Glomerular endothelial cell (primary cell): ENCODE measurements at places on chromosomes 6 and 20. TPM values are rescaled to one million over a fixed set of nuclear protein-coding genes. Genes with fewer than 3 reads are reported as not detected.

CST5 gene
- not detected in 2 replicates for total RNA-seq

SOBP gene
- total RNA-seq, result 2.1 and 2.3 TPM in 2 replicates

ARMC12 gene
- not detected in 2 replicates for total RNA-seq

ADA gene
- 35.6 and 55.5 TPM in 2 replicates for total RNA-seq

TREM2 gene
- not detected in 2 replicates for total RNA-seq

TPD52L1 gene
- 5.1 and 9.6 TPM in 2 replicates for total RNA-seq

CD40 gene
- total RNA-seq, result 9.3 and 14.0 TPM in 2 replicates

GRCh38 chr20:63636752-63637628 is 10.1 kb upstream of the GMEB2 start:
- DNase-seq, result no peak

DNA sequence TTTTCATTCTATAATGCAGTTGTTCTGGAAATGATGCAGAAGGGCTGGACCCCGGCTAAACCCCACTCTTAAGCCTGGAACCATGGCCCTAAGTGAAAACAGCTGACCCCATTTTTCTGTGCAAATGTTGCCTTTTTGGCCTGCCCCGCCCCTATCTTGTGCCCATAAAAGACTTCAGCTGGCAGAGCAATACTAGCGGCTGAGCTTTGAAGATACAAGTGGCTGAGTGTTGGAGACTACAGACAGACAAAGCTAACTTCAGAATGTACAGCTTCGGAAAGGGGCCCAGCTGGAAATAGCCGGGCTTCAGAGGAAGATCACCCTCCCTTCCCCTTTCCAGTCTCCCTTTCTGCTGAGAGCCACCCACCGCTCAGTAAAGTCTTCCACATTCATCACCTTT is 258.6 kb upstream of the SPTLC3 start:
- DNase-seq, result no peak

- no peak for DNase-seq
Observed at GRCh38 chr6:25944688-25945574, 14.4 kb upstream of the SLC17A2 start.

DNA sequence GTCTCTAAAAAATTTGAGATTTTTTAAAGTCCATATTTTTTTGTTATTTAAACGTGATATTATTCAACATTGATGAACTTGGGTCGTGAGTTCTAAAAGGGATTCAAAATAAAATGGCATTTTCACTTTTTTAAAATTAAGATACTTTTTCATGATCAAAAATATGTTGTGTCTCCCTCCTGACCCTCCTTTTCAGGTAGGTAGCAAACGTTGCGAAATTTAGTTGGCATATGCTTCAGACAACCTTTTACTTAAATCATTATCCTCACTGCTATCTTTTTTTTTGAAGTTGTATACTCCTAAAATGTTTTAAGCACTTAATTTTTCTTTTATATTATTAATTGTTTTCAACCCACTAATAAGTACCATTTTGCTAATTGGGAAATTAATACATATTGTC is 133.5 kb downstream of the ARHGAP18 start:
- DNase-seq, result no peak

GRCh38 chr6:41784581-41785171 is 2.8 kb upstream of the TOMM6 start:
- DNase-seq, result no peak

DNA sequence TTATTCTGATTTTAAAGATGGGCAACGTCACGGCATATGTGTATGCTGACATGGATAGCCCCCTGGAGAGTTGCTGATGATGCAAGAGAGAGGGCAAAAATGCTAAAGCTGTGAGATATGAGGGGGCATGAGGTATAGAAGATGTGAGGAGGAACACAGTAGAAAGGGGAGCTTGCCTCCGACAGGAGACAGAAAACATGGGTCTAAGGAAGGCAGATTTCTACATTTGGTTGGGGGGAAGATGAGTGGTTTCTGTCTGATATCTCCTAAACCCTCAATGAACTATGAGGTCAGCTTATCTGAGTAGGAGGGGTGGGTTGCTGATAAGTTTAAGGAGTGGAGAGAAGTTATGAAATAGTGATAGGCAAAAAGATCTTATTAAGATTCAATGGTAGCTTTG is 6.0 kb downstream of the RNF24 start:
- DNase-seq, result no peak

- peak; percentile 34 for DNase-seq
Observed at GRCh38 chr6:6315660-6316059, 4.8 kb downstream of the F13A1 start.

DNA sequence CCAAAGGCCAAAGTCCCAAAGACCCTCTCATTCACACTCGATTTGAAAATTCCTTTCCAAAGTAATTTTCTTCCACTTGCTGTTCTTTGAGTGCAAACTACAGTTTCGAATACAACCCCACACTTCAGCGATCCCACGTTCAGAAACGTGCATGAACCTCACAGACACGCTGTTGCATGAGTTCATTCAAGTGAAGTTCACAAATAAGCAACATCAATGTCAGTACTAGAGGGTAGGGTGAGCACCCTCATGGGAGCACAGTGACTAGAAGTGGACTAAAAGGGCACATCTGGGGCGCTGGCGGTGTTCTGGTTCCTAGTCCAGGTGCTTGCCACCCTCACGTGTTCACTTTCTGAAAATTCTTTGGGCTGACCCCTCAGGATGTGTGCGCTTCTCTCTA is 59.0 kb downstream of the FAM50B start:
- no peak for DNase-seq

DNA sequence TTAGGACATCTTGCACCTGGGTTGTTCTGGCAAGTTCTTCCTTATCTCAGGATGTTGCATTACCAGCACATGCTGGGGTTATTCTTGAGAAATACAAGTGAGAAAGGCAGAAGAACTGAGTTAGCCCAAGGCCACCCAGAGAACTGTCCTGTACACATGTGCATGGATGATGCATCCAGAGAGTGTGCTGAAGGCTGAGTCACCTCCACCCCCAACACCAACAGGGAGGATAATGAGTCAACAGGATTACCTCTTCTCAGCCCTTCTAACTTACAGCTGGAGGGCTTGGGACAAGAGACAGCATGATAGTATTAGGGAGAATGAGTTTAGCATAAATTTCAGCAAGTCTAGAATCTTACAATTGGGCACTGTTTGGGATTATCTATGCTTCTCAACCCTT is 8.5 kb downstream of the SCGN start:
- no peak for DNase-seq

DNA sequence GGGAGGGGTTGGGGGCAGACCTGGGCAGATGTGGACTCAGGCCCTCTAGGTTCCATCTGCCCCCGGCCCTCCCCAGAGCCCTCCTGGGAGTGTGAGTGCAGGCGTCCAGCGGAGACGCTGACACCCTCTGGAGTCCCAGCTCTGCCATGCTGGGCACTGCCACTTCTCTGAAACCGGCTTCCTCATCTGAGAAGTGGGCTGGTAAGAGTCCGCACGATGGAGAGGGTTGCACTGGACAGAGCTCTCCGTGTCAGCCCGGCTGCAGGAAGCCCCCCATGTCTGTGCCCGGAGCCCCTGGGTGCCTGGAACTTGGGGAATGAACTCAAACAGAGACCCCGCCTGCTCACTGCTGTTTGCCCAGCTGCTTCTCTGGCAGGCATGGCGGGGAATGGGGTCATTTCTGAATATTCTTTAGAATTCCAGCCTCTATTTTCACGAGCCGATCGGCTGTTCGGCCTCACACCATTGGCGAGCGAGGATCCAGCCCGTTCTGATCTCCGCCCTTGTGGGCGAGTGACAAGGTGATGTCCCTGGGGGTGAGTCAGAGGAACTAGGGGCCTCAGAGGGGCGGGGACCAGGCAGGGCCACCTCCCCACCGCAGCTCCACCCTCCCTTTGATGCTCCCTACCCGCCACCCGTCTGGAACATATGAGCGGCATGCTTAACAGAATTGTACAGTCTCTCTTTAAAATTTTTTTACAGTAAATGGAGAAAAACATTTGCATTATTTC is 47.8 kb upstream of the GATA5 start:
- DNase-seq, result no peak

DNA sequence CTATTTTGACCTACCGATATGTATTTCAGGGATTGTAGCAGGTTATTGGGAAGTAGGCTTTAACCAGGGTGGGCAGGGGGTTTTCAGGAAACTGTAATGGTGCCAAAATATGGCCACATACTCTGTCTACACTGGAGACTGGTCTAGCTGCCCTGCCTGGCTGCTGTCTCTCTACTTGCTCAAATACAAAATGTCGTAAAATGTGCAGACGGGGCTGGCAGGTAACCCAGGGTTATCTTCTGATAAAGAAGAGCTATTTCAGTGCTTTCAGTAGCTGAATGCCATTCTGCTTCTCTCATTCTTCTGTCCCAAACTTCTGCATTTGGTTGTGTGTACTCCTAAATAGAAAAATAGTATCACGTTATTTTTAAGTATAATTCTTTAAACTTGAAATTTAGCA is 616.2 kb downstream of the EPM2A start:
- DNase-seq, result no peak

GRCh38 chr20:41055679-41056078 is 27.1 kb downstream of the TOP1 start:
- DNase-seq, result no peak

- DNase-seq, result no peak
Observed at GRCh38 chr6:38955861-38956260, 92.7 kb upstream of the GLP1R start.

GRCh38 chr6:161745594-161746141 is 471.8 kb upstream of the AGPAT4 start:
- DNase-seq, result no peak
